ENCODE measurements at places on chromosomes 13 and 19. TPM values are rescaled to one million over a fixed set of nuclear protein-coding genes. Genes with fewer than 3 reads are reported as not detected.

DNA sequence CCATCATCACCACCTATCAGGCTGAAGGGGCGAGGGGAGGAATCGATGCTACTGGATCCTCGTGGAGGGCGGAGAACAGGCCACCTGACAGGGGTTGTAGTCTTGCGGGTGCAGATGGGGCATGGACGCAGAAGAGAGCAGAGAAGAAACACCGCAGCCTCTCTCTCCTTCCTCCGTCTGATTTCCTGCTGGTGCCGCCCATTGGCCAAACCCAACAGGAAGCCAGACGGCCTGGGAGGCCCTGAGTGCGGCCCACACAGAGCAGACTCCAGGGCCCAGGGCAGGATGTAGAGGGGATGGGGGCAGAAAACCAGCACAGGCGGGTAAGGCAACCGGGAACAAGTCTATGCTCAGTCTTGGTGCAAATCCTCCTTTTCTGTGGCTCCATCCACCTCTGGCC, 15.4 kb downstream of the CEBPA start:
- no peak for DNase-seq

- no peak for DNase-seq
Measured at GRCh38 chr19:14078411-14078810, 5.8 kb downstream of the MISP3 start.

DNA sequence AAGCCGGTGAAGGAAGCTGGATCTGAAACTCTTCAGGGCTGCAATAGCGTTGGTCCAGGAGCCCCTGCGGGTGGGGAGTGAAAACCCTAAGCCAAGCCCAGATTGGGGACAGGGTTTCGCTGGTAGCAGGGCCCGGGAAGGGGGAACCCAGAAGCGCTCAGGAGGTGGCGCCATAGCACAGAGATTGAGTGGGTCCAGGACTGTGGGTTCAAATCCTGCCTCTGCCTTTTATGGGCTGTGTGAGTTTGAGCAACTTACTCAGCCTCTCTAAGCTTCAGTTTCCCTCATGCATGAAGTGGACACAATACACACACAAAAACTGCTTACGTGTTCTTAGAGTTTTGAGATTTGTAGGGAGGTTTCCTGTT, 8.3 kb upstream of the SYCN start:
- no peak for DNase-seq

The KLC3 gene
- total RNA-seq = 0.16 TPM

- DNase-seq = no peak
Measured at GRCh38 chr19:35717665-35718344, at the start of gene KMT2B. TSS of gene KMT2B (plus strand) at chr19:35718003. CDS start at chr19:35718019, 16 bp downstream.

The PROZ gene
- not detected for total RNA-seq

- DNase-seq = no peak
Measured at GRCh38 chr13:106681536-106681935, 113.6 kb upstream of the ARGLU1 start.
